Activated CD8-positive, alpha-beta memory T cell treated with anti-CD3 and anti-CD28 coated beads for 4 hours (primary cell): ENCODE measurements at places on chromosomes 6 and 20.

- no peak for DNase-seq
Observed at GRCh38 chr6:18035330-18035854, 48.0 kb upstream of the KIF13A start.

- no peak for DNase-seq
Observed at GRCh38 chr6:21909321-21909720, 315.8 kb downstream of the SOX4 start.

- DNase-seq: no peak
Observed at GRCh38 chr20:44761423-44761822, 15.8 kb downstream of the KCNK15 start.

GRCh38 chr6:109767961-109768360 lies 76.9 kb downstream of the FIG4 start:
- no peak for DNase-seq

- DNase-seq: no peak
Observed at GRCh38 chr6:51045548-51045947, 226.9 kb downstream of the TFAP2B start.

DNA sequence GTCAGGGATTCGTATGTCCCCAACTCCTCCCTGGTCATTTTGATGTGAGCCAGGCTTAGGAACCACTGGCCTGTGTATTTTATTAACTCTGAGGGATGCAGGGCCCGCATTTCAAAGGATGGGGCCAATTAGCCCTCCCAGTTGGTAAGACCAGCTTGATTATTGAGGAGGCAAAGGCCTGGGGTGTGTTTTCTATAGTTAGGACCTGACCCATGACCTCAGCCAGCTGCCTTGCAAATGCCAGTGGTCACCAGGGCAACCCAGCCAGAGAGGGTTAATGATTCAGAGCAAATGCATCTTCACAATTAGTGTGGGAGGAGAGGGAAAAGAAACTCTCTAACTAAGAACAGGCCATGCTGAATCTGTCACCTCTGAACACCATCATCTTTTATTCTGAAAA lies 835.4 kb downstream of the MAFB start:
- DNase-seq: no peak

- no peak for DNase-seq
Observed at GRCh38 chr6:83215131-83216047, 22.2 kb downstream of the RWDD2A start.

DNA sequence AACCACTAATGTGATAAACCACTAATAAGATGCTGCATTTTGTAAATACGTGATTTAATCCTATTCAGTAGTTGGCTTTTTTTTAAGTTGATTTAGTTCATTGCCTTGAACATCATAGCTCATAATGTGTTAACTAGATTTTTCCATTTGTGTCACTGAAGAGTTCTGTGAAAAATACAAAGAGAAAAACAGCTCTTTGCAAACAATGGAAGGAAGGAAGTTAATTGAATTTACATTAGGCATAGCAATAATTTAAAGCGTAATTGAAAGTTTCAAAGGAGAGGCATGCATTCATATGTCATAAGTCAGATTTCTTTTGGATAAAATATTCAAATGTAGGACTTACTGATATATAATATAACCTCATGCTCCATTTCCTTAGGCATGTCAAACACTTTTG lies 102.3 kb downstream of the TBC1D7 start:
- no peak for DNase-seq

GRCh38 chr20:5973172-5973571 lies 22.7 kb downstream of the MCM8 start:
- no peak for DNase-seq

GRCh38 chr20:32674362-32674789 lies 635 bp upstream of the C20orf203 start:
- peak; percentile 28 for DNase-seq

- no peak for DNase-seq
Observed at GRCh38 chr20:46779831-46780230, 70.4 kb downstream of the SLC2A10 start.

GRCh38 chr20:16392346-16392745 lies 180.9 kb downstream of the KIF16B start:
- no peak for DNase-seq

DNA sequence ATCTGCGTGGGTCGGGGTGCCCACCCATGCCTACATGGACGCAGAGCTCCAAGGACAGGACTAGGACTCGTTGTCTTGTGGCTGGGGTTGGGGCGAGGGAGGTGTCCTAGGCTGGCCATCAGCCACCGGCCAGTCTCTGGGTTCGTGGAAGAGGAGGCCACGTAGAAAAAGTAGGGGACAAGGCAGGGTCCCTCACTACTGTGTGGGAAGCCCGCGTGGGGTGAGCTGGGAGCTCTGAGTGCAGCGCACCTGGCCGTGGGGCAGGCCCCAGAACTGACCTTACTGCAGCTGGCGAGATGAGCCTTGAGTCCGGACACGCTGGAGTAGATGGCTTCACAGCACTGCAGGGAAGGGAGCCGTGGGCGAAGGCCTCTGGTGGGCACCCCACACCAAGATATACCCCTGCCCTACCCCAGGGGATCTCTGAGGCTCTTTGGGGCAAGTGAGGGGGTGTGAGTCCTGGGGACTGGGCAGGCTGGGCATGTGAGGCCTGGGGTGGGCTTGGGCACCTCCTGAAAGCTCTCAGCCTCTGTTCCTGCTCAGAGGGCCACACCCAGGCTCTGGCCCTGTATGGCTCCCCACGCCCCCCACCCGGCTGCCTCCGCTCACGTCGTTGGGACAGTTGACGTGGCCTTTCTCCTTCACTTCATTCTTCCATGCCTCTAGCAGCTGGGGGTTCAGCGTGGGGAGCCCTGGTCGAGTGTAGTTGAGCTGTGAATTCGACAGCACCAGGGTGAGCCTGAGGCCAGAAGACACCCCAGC lies 5.6 kb upstream of the UCKL1 start:
- DNase-seq: no peak

GRCh38 chr6:143569040-143569439 lies 57.5 kb upstream of the FUCA2 start:
- no peak for DNase-seq

DNA sequence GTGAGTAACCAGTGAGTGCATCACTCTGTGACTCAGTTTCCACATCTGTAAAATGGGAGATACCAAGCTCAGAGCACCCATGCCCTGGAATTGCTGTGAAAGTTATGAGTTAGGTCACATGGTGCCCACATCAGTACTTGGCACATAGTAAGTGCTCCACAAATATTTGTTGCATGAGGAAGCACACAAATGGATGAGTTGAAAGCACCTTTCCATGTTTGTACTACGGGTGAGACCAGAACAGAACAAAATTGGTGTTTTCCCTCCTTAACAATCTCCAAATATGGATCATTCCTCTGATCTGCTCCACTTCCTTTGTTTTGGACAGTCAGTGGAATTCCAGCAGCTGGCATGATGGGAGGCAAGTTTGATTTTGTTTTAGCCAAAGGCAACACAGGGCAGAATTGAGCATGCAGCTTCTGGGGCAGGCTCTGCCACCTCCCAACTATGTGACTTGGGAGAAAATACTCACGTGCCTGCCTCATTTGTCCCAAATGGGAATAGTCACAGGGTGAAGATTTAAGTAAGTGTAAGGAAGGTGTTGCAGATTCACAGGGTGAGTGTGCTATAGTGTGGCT lies 503.7 kb upstream of the SULF2 start:
- DNase-seq: no peak

GRCh38 chr6:85004361-85004995 lies 240.1 kb upstream of the TBX18 start:
- no peak for DNase-seq

DNA sequence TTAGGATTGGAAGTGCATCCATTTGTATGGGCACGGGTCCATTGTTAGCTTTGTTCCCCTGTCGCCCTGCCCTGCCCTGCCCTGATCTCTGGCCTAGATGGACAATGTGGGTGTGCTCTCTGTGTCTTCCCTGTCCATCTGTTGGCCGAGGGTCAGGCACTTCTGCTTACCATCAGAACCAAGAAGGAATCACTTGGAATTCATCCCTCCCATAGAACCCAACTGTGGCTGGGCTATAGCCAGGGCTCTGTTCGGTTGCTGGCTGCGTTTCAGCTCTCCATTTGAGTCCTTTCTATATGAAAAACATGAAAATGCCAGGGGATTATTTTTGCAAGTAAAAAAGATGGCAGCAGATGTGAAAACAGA lies 26.6 kb upstream of the TULP4 start:
- DNase-seq: no peak

DNA sequence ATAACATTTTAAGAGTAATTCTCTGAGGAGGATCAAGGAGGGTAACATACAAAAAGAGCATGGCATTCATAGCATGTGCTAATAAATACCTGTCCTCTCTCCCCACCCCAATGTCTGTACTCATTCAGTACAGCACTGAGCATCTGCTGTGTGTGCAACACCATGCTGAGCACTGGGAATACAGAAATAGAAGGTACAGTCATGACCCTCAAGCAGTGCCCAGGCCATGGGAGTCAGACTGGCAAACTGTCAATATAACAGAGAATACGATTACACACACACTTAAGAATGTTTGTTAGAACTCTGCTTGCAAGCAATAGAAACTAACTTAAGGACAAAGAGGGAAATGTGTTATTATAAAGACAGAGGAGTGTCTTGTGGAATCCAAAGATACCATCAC lies 24.7 kb upstream of the ZFAND3 start:
- no peak for DNase-seq

DNA sequence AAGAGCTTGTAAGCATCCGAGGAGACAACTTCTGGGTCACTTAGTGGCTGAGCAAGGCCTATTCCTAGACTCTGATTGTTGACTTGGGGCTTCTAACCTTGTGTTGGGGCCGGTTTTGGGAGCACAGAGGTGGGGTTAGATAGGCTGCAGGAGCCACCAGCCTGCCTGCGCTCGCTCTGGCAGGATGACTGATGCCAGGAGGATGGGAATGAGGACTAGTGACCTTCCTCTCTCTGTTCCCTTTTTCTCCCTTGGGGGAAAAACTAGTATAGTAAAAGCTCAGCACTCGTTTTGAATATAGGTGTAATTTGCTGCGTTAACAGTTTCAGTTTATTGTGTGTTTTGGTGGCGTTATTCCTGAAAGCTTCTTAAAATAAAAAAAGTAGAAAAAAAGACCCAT lies 141.5 kb downstream of the ARID1B start:
- DNase-seq: no peak

GRCh38 chr20:38434301-38434741 lies 807 bp downstream of the SNHG17 start:
- DNase-seq: no peak

DNA sequence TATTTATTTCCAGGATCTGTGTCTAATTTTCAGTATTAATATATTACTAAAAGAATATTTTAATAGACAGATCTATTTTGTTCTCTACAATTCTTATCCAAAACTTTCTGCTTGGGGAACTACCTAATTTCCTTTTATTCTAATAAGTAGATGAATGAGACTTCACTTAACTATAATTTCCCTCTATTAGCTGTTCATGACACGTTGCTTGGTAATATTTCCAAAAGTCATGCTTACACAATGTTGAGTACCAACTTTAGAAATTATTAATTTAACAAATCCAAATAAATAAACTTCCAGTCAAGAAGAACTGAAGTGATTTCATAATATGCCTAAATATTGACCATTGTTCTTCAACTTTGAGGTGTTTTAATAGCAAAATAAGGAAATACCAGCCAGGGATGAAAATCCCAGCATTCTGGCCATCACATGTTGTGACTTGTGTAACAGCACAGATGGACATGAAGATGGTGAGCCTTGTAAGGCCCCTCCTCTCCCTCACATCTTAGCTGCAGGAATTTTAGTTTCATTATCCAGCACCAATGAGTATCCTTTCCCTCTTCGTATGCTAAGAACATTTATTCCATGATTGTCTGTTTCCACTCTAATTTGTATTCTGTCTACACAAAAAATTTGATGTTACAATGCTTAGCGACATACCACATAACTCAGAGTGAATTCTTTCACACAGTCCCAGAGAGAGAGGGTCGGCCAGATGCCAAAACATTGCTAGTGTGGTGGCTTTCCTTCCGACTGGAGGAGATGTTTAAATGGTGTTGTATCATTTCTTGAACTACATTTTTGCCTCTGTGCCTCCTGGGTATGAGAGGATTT lies 137.5 kb downstream of the FOXA2 start:
- DNase-seq: no peak

DNA sequence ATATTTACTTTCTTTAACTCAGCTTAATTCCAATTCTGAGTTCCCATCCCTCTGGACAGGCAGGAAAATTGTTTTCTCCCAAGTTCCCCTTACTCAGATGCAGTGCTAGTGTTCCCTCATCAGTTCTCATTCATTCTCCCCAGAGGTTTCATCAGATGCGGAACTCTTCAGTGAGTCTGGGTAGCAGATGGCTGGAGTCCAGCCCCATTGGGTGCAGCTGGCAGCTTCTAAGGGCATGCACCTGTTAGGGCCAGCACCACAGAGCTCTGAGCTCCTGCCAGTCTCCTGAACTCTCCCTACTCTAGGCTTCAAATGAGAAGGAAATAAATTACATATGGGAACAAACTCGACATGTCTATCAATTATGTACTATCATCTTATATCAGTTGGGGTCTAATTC lies 76.6 kb downstream of the SOD2 start:
- no peak for DNase-seq

DNA sequence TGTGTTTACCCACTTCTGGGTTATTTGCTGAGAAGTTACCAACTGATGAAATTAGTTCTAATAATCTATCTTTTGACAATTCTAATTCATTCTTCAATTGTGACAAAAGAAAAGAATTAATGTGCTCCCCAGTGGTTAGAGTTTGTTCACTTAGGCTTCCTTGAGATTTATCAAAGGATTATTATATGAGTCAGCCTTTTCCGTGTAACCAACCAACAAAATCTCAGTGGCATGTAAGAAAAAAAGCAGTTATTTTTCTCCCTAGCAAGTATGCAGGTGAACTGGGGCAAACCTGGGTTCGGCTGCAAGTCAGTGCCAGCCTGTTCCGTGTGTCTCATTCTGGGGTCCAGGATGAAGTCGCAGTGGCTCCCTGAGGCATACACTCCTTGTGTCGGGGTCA lies 28.8 kb upstream of the HIVEP1 start:
- no peak for DNase-seq

DNA sequence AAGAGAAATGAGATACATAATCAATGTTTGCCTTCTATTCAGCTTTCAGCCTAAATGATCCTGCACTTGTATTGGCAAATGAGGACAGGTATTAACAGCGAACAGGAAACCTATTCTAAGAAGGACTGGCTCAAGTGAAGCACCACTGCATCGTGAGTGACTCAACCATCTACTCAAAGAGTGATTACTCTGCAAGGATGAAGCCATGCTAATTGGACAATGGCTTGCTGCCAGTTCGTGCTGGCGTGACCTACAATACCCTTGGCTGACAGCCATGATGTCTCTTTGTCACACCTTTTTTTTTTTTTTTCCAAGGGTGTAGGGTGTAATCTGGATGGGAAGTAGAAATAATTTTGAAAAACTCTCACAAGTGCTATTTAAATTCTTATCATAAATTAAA lies 104.9 kb downstream of the GJA10 start:
- DNase-seq: no peak

DNA sequence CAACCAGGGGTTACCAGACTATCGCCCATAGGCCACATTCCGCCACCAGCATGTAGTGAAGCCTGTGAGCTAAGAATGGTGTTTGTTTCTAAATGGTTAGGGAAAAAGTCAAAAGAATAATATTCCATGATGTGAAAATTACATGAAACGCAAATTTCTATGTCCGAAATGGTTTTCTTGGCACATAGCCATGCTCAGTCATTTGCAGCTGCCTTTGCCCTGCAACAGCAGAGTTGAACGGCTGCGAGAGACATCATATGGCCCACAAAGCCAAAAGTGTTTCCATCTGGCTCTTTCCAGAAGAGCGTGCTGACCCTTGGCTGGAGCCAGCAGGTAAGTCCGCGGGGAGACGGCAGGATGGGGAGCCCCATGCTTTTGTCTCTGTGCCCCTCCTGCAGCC lies 60.7 kb downstream of the FAM120B start:
- DNase-seq: no peak

- DNase-seq: no peak
Observed at GRCh38 chr20:58696411-58696961, 3.9 kb downstream of the NPEPL1 start.
